ENCODE measurements at places on chromosomes 13 and 19.

- DNase-seq: peak; percentile 76
These were observed 37.3 kb downstream of the DNAJC3 start for GRCh38 chr13:95714142-95714832.

DNA sequence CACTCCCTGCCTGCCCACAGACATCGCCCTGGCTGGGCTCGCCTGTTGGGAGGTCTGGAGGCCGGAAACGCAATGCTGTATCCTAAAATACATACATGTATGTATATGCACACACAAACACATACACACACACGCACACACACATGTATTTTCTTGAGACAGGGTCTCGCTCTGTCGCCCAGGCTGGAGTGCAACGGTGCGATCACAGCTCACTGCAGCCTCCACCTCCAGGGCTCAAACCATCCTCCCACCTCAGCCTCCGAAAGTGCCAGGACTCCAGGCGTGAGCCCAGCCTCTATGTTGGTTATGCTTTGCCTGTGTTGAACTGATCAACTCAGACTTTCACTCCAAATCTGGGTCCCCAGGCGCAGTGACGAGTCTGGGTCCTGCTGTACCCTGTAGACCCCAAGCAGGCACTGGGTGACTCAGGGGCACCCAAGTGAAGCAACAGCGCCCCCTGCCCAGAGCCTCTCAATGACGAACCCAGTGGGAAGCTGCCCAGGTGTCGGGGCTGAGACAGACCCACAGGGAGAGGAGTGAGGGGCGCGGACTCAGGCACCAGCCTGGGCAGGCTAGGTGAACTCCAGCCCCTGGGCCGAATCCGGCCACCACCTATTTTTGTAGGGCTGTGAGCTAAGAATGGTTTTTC is 27.4 kb upstream of the CACTIN start:
- DNase-seq: no peak

GRCh38 chr19:49911381-49912145 is 14.9 kb upstream of the IL4I1 start:
- DNase-seq: no peak

- DNase-seq: peak; percentile 18
These were observed 81.4 kb upstream of the IRS2 start for GRCh38 chr13:109867766-109868165.

DNA sequence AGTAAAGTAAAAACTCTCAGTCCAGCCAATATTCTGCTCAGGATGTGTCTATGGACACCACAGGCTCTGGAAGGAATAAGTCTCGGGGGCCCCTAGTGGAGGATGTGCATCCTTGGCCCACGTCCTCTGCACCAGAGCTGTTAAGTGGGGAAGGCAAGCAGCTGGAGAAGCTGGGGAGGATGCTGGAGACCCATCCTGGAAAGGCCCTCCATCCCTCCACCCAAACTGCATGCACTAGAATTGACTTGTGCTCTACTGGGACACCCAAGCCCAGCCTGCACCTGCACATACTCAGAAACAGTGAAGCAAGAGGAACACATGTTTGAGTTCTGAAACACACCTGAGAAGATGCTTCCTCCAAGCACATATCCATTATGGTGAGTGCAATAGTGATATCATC is 307.8 kb downstream of the TSHZ3 start:
- DNase-seq: no peak

Measured in fibroblast of skin of right biceps (primary cell).